T1000 (cell line): ENCODE measurements at places on chromosomes 6 and 20.

GRCh38 chr6:137044366-137045221, at the start of gene IL20RA:
IL20RA (minus strand) TSS chr6:137044965; CDS start chr6:137044728, 237 bp downstream.
- no peak for DNase-seq

DNA sequence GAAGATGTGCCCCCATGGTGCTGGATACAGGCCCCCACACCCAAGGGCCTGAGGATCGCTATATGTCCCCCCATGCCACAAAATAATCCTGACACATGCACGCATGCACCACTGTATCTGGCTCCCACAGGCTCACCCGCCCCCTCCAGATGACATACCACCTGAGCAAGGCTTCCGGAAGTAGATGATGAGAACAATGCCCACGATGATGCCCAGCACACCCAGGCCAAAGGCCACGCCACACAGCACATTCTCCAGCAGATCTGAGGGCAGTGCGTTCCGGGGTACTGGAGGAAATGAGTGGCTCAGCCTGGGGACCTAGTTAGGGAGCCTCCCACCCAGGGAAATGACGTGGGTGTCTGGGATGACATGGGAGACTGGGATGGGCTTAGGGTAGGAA, 3.8 kb downstream of the HLA-DMA start:
- no peak for DNase-seq

GRCh38 chr6:3031857-3032640, 32.4 kb downstream of the NQO2 start:
- no peak for DNase-seq

DNA sequence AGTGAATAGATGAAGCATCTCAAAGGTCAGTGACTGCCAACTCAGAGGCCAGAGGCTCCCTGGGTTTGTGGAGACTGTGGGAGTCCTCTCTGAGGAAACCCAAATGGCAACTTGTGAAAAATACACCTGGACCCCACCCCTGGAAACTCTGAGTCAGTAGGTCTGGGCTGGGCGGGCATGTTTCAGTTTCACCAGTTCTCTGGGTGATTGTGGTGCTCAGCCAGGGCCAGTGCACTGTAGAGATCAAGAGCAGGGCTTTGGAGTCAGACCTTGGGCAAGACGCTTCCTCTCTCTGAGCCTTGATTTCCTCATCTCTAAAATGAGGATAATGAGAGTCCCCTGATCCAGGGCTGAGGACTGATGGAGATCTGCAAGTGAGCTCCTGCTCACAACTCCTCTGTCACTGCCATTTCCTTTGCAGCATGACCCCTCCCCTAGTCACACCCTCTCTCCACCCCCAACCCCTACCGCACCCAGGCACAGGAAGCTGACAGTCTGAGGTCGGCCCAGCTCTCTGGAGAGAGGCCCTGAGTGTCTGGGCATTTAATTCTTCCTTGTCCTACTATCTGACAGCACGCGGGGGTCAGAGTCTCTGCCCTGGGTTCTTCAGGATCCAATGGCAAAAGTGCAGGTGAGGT, 5.1 kb downstream of the DEF6 start:
- DNase-seq = no peak

DNA sequence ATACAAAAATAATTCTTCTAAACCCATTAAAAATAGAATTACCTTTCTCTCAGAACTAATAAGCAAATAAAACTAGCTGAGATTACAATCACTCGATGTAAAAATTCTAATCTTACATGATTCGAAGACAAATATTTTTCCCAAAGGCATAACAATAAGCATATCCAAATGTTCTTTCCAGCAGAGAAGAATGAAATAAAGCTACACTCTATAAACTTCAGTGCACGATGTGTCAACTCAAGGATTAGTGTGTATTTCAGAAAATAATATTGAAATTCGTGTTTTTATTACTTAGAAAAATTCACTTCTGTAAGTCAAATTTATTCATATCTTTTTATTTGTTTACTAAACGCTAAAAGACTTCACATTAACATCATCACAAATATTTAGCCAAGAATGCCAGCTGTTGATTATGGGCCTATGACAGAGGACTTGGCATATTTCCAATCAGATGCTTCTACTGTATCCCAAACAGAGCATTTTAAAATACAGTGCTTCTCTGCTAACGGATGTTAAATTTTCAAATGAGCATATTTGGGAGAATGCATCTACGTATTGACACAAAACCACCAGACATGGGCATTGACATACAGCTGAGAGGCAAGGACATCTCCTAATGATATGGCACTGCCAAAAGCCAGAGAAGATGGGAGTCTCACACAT, 54.7 kb upstream of the PDE7B start:
- no peak for DNase-seq

- no peak for DNase-seq
Observed at GRCh38 chr6:22917344-22917743, 348.0 kb downstream of the HDGFL1 start.

DNA sequence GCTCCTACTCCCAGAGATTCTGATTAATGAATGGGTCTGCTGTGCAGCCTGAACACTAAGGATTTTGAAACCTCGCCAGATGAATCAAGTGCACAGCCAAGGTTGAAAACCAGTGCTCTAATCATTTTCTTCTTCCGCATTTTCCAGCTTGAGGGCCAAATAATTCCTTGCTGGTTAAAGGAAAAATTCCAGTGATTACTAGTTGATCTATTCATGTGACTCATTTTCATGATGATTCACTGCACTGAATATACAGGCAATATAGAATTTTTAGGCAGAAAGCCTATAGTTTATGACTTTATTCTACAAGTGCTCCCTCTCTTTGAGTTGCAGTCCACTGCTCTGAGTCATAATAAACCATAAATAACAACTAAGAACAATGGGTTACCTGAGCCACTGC, 80.6 kb upstream of the PROKR2 start:
- no peak for DNase-seq

GRCh38 chr20:38748861-38749149, 545 bp downstream of the ACTR5 start:
- DNase-seq = no peak

GRCh38 chr6:42436825-42437224, 14.9 kb downstream of the TRERF1 start:
- no peak for DNase-seq

DNA sequence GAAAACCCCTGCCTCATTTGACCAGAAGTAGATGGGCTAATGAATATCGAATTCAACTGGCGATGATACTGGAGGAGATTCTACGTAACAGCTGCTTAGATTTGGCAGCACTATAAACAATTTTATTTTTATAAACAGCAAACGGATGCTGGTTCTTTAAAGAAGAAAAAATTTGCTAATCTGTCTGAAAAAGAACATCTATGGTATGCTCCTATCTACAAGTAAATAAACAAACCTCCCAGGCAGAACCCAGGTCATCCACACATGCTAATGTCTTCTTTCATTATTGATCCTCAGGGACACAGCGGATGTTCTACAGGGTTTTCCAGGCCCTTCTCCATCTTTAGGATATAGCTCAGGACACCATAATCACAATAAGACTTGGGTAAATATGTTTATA, 291.3 kb downstream of the ALDH8A1 start:
- no peak for DNase-seq

DNA sequence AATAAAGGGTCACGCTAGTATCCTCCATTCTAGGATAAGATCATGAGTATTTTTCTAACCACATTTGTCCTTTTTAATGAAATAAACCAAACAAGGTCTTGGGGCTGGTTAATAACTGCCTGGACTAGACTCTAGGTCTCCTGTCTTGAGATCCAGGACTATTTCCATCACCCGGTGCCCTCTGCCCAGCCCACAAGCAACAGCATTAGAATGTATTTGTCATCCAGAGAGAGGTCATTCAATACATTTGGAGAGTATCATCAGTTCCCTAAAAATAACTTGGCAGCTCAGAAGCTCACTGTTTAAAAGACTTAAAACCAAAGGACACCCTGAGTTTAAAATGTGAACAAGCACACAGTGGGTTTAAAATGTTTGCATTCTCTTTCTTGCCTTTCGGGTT, 4.4 kb upstream of the RBM24 start:
- no peak for DNase-seq

GRCh38 chr6:90758741-90759140, 171.9 kb upstream of the MAP3K7 start:
- no peak for DNase-seq

GRCh38 chr6:27601668-27602254, 128.9 kb upstream of the ZNF184 start:
- DNase-seq = no peak

DNA sequence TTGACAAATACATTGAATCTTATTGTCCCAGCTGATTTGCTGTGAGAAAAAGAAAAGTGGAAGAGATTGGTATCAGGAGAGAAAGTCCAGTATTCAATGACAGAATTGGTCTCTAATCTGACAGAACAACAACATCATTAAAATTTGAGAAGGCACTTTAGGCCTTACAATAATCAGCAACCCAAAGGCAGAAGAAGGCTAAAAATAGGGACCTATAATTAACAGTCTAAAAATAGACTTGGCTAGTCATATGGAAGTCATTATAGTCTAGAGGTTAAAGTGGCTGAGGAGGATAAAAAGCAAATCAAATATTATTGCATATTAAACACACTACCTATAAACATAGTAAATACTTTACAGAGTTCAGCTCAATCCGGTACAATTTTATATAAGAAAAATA, 393.6 kb upstream of the JAG1 start:
- DNase-seq = no peak

DNA sequence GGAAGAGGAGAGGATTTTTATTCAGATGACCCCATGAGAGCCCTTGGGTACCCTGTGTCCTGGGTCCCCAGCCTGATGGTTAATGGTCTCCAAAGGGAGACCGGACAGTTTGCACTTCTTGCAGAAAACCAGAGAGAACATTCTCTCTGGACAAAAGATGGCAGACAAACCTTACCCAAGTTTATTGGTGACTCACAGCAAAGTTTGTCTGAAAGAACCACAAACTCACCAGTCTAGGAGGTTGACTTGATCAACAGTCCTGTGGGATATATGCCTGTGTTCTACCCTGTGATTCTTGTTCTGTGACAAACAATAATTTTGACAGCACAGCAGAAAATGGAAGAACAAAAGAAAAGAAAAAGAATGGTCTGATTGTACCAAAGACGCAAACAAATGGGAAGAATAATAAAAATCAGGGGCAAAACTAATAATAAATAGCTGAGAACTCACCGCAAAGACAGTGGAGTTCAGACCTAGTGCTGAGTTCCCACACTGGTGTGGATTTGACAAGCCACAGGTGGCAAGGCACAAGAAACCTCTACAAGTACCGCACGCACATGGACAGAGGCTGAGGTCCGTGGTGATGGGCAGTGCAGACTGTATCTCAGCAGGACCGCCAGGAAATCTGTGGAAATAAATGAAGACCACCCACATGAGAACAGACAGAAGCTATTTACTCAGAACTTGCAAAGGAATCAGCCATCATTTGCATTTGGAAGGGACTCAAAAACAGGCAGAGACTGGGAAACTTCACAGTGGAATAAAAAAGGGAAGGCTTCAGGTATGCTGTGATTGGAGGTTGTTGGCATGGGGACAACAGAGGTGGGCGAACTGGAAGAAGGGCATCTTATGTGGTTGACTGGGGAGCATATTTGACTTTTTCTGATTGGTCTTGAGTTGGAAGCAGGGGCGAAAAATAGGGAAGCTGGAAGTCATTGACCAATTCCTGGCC, 246.3 kb upstream of the RNF24 start:
- no peak for DNase-seq

GRCh38 chr6:73514746-73515110, 6.1 kb downstream of the EEF1A1 start:
- no peak for DNase-seq

DNA sequence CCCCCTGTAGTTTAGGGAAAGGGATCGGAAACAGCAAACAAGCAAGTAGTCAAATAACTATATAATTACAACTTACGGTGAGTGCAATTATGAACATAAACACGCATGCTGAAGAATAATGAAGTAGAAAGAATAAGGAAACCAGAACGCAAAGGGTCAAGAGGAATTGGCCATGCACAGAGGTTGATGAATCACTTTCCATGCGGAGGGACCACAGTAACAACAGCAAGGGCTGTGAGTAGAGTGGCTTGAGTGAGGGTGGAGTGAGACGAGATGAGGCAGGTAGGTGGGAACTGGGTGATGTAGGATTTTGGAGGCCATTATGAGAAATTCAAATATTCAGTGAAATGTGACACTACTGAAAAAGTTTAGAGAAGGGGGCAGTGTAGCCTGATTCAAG, 112.2 kb upstream of the LAMP5 start:
- no peak for DNase-seq

DNA sequence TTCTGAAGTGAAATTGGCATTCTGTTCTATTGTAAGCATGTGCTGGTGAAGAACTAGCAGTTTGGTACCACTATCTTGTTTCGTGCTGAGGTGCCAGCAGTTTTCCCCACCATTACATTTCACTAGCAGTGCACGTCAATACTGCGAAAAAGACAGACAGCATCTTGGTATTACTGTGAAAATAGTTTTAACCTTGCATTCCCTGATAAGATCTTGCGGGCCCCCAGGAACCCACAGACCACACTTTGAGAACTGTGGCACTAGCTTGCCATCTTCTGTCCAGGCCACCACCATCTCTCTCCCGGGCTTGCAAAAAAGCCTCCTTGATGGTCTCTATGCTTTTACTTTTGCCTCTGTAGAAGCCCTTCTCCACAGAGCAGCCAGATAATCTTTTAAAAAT, 185.7 kb downstream of the BACH2 start:
- no peak for DNase-seq

- DNase-seq = no peak
Observed at GRCh38 chr6:10361428-10361827, 53.4 kb downstream of the TFAP2A start.

GRCh38 chr6:96675597-96675996, 112.7 kb downstream of the FHL5 start:
- no peak for DNase-seq

- DNase-seq = no peak
Observed at GRCh38 chr6:41226752-41227151, 1.4 kb upstream of the TREML4 start.

DNA sequence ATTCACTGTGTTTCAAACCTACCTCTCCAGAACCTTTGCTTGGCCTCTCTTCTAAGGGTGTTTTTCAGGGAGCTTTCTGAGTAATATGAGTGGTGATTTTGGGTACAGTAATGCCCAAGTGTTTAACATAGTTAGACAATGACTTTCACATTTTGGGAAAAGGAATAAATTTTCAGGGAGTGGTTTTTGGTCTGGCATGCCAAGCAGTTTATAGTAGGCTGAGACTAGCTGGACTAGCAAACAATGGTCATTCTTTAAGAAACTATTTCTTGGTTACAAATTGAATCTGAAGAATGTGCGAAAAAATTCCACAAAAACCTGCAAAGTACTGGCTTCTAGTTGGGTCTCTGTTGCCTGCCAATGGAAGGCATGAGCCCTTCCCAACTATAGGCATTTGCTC, 15.4 kb downstream of the FNDC1 start:
- DNase-seq = no peak

DNA sequence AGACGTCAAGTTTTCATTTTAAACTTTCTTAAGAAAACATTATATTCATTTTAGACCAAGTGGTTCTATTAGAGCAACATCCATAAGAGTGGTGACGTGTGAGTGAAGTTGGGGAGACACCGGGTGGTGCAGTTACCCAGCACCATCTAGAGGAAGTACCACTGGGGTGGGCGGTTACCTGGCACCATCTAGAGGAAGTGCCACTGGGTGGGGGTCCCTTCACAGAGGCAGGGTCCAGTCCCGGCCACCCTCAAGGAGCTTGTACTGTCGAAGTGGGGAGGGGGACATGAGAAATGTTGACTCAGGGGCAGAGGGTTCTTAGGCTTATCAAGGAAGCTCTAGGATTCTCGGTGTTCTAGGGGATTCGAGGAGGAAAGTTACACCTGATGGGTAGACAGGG, 26.2 kb downstream of the PHACTR3 start:
- DNase-seq = no peak

- no peak for DNase-seq
Observed at GRCh38 chr20:21315138-21315537, 12.0 kb downstream of the XRN2 start.
